ENCODE measurements at places on chromosomes 6 and 20.

- no peaks in the 10 kb centered on the region for H3K4me1 ChIP-seq
- peaks cover 56% of the 10 kb centered on the region for H3K36me3 ChIP-seq
- H3K27me3 ChIP-seq, result no peaks in the 10 kb centered on the region
- H3K4me3 ChIP-seq, result no peak overlapping the region
Observed at GRCh38 chr6:151409260-151409659, 17.9 kb upstream of the ZBTB2 start.

DNA sequence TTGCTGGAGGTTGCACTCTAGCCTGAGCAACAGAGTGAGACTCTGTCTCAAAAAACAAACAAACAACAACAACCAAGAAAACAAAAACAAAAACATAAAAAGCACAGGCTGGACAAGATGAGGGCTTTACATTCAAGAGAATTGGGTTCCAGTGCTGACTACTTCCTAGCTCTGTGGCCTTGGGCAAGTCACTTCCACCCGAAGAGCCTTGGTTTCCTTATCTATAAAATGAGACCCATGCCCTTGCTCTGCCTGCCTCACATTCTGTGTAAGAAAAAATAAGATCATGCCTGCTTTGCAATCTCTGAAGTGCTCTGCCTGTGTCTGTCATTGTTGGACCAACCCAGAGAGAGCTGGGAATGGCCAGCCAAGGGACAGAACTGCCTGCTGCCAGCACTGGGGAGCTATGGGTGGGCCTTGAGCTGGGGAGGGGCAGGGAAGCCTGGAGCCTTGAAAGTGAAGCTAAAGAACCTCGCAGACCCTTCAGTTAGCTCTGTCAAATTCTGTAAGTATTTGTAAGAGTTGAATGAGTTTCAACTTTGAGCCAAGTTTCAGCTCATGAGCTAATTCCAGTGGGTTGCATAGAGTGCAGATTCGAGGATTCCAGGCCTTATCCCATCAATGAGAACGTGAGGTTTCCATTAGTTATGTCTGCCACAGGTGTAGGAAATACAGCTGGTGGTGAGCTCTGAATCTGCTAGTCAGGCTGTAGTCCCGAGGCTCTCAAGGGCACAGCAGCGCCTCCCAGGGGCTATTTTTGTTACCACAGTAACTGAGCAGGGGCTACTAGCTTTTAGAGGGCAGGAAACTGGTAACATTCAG, 93.2 kb downstream of the DLGAP4 start:
- DNase-seq, result no peak
- H3K4me1 ChIP-seq, result no peaks in the 10 kb centered on the region
- H3K27me3 ChIP-seq, result no peaks in the 10 kb centered on the region
- no peak overlapping the region for H3K4me3 ChIP-seq
- no peaks in the 10 kb centered on the region for H3K36me3 ChIP-seq

DNA sequence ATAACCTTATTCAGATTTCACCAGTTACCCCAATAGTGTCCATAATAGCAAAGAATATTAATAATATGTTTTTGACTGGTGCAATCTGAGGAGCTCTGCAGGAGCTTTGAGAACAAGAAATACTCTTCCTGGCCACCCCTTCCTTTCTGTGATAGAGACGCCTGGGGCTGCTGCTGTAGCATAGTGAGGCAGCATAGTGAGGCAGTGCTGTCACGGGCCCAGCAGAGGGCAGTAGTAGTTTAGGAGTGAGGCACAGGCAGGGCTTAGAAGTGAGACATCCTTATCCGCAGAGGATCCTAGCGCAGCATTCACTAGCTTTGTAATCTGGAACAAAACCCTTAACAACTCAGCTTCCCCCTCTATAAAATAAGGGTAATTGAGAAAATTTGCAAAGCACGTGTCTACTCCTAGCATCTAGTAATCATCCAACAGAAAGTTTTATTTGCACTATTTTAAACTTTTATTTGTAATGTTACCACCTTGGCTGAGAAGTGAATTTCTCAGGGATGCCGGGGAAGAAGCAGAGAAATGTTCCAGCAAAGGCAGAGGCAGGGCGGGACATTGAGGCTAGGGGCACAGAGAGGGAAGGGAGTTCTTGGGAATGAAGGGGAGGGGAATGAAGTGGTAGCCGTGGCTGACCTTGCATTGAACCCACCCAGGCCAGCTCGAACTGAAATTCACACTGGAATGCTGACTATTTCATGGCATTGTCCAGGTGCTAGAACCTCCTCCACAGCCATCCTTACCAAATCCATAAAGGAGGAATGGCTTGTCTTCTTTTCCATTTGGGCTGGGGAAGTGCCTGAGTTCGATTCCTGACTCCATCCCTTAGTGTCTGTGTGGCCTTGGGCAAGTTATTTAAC, 78.8 kb downstream of the CDS2 start:
- no peaks in the 10 kb centered on the region for H3K27me3 ChIP-seq
- no peaks in the 10 kb centered on the region for H3K36me3 ChIP-seq
- no peak overlapping the region for H3K4me3 ChIP-seq
- DNase-seq, result peak; percentile 73

DNA sequence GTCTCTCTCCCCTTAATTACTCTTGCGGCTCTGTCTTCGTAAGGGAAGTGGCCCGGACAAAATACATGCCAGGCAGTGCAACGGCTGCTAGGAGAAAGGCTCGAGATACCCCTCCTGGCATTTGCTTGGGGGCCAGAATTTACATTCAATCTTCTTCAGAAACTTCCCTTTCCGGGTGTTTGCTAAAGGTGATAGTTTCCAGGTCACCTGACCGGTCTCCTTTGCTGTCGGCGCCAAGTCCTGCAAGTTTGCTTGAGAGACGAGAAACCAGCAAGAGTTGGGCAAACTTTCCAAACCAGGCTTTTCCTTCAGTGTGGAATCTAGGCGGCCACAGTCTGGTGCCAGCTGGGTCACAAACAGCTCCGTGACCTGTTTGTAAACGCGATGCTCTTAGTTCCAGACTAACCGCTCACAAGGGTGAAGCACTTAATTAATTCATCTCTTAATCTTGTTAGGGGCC, 563 bp upstream of the SRSF3 start:
- H3K4me1 ChIP-seq, result peaks cover 22% of the 10 kb centered on the region
- peak overlapping the region; percentile 61 for H3K4me3 ChIP-seq
- DNase-seq, result peak; percentile 76
- H3K27me3 ChIP-seq, result no peaks in the 10 kb centered on the region

- H3K36me3 ChIP-seq, result peaks cover 19% of the 10 kb centered on the region
- H3K4me3 ChIP-seq, result no peak overlapping the region
- H3K27me3 ChIP-seq, result no peaks in the 10 kb centered on the region
- H3K4me1 ChIP-seq, result no peaks in the 10 kb centered on the region
- DNase-seq, result no peak
Observed at GRCh38 chr20:34636648-34637047, 40.2 kb downstream of the PIGU start.

DNA sequence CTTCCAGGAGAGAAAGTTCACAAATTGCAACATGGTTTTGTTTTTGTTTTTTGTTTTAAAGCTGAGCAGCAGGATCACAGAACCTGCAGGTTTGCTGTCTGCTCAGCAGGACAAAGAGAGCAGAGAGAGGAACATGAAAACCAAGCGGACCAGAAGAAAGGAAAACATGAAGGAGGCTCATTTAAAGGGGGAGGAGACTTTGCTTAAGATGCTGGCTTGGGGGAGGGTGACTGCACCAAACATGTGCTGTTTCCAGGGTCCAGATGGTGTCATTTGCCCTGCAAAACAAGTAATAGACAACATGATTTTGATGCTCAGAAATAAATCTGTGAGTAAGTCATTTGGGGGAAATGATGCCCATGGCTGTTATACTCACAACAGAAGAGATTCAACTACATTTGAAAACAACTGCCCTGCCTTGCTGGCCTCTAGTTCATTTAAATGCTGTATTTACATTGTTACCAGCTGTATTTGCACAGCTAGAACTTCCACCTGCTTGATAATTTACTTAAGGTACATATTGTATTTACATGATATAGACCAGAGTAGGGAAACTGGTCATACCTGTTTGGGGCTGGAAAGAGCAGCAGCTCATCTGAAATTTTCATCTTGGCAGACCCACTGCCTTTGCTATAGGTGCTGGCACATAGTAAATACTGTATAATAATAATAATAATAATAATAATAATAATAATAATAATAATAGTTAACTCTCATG, 32.2 kb upstream of the CHD6 start:
- no peaks in the 10 kb centered on the region for H3K27me3 ChIP-seq
- H3K36me3 ChIP-seq, result no peaks in the 10 kb centered on the region
- no peak for DNase-seq
- no peaks in the 10 kb centered on the region for H3K4me1 ChIP-seq
- no peak overlapping the region for H3K27ac ChIP-seq
- no peak overlapping the region for H3K4me3 ChIP-seq

DNA sequence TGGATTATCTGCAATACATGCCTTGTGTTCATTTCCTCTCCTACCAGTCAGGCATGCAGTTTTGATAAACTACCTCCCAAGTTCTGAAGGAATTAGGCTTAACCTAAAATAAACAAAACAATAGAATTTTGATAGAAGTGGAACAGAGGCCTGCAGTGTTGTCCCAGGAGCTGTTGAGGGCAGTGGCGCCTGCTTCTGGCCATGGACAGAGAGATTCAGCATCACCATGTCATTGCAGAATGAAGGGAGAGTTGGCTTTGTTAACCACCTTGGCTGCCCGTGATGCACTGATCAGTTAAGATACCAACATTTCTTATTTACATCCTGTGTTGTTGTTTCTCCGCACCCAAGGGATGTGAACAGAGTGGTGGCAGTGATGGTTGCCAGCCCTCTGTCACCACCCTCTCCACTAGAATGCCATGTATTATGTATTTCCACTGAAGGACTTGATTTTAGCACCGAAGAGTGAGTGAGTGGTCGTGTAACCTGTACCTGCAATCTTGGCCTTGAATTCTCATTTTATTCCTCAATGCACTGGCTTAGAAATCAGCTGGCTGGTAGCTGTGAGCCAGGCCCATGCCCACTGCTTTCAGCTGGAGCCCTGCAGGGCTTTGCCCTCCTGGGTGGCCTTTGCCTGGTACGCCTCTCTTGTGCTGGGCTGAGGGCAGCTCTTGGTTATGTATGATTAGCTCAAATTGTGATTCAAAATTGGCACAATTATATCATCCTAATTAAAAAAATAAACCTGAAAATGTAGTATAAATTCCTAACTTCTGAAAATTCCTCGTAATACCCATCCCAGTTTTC, 56.5 kb downstream of the SHLD1 start:
- no peaks in the 10 kb centered on the region for H3K27me3 ChIP-seq
- H3K4me3 ChIP-seq, result no peak overlapping the region
- no peaks in the 10 kb centered on the region for H3K36me3 ChIP-seq

GRCh38 chr6:29831776-29832175, 4.2 kb downstream of the HLA-G start:
- no peak overlapping the region for H3K27ac ChIP-seq
- peaks cover 63% of the 10 kb centered on the region for H3K27me3 ChIP-seq
- DNase-seq, result no peak
- H3K36me3 ChIP-seq, result no peaks in the 10 kb centered on the region
- H3K4me3 ChIP-seq, result no peak overlapping the region

DNA sequence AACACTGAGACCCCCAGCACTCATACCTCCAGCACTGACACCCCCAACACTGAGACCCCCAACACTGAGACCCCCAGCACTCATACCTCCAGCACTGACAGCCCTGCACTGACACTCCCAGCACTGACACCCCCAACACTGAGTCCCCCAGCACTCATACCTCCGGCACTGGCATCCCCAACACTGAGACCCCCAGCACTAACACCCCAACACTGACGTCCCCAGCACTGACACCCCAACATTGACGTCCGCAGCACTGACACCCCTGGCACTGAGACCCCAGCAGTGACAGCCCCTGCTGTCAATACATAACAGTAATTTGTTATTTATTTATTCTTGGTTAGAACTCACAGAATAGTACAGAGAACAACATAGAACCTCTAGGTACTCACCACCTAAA, 58.0 kb downstream of the ERMARD start:
- H3K27me3 ChIP-seq, result no peaks in the 10 kb centered on the region
- H3K27ac ChIP-seq, result no peak overlapping the region
- DNase-seq, result no peak
- H3K36me3 ChIP-seq, result no peaks in the 10 kb centered on the region

- peaks cover 15% of the 10 kb centered on the region for H3K4me1 ChIP-seq
- H3K27ac ChIP-seq, result no peak within 1 kb of the TSS
- no peaks in the 10 kb centered on the region for H3K36me3 ChIP-seq
- H3K4me3 ChIP-seq, result peak within 1 kb of the TSS; percentile 16
- DNase-seq, result no peak
- H3K27me3 ChIP-seq, result peaks cover 84% of the 10 kb centered on the region
Observed at GRCh38 chr20:21397341-21398108, at the start of gene NKX2-4. Gene NKX2-4 (minus strand): TSS chr20:21397526. CDS start chr20:21397399, 127 bp downstream.

DNA sequence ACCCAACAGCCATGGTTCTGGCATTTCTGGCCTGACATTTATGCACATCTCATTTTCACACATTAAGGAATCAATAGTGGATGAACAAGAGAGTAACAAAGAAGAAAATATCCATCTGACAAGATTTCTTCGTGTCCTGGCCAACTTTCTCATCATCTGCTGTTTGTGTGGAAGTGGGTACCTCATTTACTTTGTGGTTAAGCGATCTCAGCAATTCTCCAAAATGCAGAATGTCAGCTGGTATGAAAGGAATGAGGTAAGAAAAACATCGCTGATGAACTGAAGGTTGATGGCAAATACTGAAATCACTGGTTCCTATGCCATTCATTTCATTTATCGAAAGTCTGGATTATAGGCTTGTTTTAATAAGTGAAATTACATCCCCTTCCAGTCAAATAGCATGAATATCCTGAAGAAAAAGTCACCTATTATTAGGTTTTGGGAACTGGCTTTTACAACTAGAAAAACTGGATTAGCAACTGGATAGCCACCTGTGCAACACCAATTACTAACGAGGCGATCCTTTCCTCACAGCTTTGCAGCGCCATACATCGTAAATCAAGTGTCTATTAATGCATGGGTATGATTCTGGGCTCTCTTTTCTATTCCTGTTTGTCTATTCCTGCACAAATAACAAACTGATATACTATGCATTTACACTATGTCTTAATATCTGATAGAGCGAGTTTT, 50.2 kb upstream of the NOP56 start:
- H3K4me1 ChIP-seq, result no peaks in the 10 kb centered on the region
- no peak overlapping the region for H3K27ac ChIP-seq
- no peak for DNase-seq
- no peaks in the 10 kb centered on the region for H3K36me3 ChIP-seq
- no peaks in the 10 kb centered on the region for H3K27me3 ChIP-seq

- H3K4me3 ChIP-seq, result no peak overlapping the region
- H3K36me3 ChIP-seq, result no peaks in the 10 kb centered on the region
- no peaks in the 10 kb centered on the region for H3K27me3 ChIP-seq
Observed at GRCh38 chr20:43957392-43957791, 42.7 kb downstream of the TOX2 start.

DNA sequence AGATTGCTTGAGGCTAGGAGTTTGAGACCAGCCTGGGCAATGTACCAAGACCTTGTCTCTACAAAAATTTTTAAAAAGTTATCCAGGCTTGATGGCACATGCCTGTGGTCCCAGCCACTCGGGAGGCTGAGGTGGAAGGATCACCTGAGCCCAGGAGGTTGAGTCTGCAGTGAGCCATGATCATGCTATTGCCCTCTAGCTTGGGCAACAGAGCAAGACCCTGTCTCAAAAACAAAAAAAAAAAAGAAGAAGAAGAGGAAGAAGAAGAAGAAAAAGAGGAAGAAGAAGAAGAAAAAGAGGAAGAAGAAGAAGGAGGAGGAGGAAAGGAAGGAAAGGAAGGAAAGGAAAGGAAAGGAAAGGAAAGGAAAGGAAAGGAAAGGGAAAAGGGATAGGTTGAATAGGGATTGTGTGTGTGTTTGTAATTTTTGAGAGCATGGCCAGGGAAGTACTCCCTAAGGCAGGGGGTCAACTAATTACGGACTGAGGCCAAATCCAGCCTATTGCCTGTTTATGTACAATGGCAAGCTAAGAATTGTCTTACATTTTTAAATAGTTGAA, 43.0 kb upstream of the ZNF217 start:
- no peaks in the 10 kb centered on the region for H3K27me3 ChIP-seq
- H3K36me3 ChIP-seq, result no peaks in the 10 kb centered on the region
- no peaks in the 10 kb centered on the region for H3K4me1 ChIP-seq
- no peak for DNase-seq

- no peak for DNase-seq
- H3K27ac ChIP-seq, result no peak overlapping the region
- H3K27me3 ChIP-seq, result no peaks in the 10 kb centered on the region
- no peaks in the 10 kb centered on the region for H3K4me1 ChIP-seq
Observed at GRCh38 chr6:92608751-92609150, 810.6 kb downstream of the EPHA7 start.
